ENCODE measurements at places on chromosomes 12 and 14.

- peak; percentile 61 for DNase-seq
Measured at GRCh38 chr14:100076133-100076532, 10.9 kb downstream of the EVL start.

- DNase-seq, result no peak
Measured at GRCh38 chr14:60647081-60647836, 2.0 kb downstream of the SIX1 start.

- DNase-seq, result no peak
Measured at GRCh38 chr14:91218014-91218413, 26.5 kb downstream of the GPR68 start.

- DNase-seq, result peak; percentile 79
Measured at GRCh38 chr14:20327005-20327869, 5.8 kb downstream of the CCNB1IP1 start.

GRCh38 chr12:45409966-45410365 lies 194.1 kb downstream of the ANO6 start:
- no peak for DNase-seq

DNA sequence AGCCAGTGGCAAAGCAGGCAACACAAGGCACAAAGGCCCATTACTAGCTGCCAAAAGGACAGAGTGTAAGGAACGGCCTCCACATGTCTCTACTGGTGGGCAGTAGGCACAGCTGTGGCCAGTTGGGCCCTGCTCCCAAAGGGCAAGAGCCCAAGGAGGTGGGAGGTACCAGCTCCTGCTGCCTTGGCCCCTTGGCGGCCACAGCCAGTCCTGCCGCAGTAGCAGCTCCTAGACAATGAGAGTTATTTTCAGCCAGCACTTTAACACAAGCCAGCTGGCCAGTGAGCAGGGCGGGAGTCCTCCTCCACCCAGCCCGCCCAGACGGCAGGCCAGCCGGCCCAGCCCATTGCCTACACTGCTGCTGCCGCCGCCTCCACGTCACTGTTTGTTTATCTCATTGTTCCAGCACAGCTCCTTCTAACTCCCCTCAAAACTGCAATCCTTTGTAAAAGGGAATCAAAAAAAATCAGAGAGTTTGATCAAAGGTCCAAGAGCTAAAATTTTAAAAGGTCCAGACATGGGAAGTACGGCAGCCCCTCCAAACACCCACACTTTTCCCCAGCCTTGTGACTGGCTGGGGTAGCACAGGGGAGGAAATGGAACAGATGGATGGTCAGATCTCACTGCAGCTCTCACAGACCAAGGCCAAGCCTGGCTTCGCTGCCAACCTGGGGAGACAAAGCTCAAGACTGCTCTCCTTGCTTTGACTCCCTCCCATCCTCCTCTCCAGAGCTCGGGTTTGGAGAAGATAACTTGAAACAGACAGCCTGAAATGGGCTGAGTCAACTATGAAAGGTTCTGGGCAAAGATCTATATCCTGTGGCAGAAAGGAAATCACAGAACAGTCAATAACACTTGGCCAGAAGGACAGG lies 33.5 kb downstream of the FMNL3 start:
- DNase-seq, result peak; percentile 20
